ENCODE measurements at places on chromosomes 5 and 9.
A peak's percentile ranks its signal among the peaks of the same experiment; 100 is the strongest.

GRCh38 chr9:108056084-108056804 is 566.7 kb upstream of the KLF4 start:
- no peak for DNase-seq

DNA sequence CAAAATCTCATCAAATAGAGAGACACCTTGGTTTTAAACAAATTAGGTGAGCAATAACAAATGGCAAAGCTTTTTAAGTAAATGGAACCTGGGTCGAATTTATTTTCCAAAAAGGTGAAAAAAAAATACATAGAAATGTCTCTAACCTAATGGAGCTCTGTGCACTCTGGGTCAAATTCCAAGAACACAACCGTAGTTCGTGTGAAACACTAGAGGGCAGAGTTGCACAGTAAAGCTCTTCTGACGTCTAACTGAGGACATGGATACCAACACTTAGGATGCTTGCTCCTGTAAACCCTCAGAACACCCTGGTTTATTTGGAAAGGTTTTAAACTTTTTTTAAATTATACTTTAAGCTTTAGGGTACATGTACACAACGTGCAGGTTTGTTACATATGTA is 18.9 kb downstream of the MARCHF11 start:
- DNase-seq: no peak

- peak; percentile 73 for DNase-seq
Measured at GRCh38 chr9:71783120-71783523, 14.8 kb upstream of the CEMIP2 start.

DNA sequence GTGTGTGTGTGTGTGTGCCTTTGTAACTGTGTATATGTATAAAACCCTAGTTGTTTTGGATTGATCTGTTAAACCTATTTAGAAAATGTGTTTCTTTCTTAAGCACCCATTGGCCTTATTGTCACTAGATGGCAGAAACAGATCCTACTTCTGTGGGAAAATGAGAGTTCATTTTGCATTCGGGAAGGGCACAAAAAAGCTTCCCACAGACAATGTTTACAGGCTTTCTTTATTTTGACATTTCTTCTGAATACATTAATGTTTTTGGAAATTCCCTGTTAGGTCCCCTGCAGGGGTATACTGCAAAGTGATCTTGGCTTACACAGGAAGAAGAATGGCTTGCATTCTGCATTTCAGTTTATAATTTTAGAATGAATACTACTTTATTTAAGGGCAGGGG is 481.8 kb upstream of the ARRDC3 start:
- no peak for DNase-seq

DNA sequence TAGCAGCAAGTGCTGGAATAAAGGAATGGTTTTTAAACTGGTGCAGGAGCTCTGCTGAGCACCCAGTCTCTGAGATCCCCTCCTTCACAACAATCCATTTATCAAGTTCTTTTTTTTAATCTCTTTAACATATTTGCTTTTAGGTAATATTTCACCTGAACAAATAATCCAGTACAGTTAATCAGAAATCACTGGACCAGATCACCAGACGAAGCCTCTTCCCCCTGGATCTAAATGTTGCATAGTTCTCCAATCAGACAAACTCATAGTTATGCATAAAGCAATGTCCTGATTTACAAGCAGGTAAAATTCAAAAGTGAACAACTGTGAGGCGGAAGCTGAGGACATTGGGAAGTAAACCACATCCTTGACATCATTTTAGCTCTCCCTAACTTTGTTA is 657.7 kb upstream of the RORB start:
- DNase-seq: no peak

DNA sequence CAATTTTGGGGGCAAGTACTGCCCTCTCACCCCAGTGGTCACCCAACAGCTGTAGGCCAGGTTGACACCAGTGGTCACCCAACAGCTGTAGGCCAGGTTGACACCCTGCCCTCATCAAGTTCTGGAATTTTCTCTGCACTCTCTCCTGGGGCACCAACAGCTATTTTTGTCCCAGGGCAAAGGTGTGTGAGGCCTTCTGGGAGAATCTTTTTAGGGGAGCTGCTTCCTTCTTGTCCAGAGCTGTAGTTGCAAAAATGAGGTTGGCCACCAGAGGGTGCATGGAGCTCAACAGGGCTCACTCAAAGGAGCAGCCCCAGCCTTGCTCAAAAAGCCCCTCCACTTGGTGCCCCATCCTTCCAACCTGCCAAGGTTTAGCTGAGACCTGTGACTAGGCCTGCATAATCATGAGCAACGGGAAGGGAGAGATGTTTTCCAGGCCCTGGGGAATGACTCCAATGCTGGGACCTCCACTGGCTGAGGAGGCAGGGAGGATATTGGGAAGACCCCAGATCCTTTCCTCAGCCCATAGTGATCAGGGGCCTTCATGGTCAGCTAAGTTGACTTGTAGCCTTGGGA is 10.6 kb upstream of the P4HA2 start:
- DNase-seq: peak; percentile 24

DNA sequence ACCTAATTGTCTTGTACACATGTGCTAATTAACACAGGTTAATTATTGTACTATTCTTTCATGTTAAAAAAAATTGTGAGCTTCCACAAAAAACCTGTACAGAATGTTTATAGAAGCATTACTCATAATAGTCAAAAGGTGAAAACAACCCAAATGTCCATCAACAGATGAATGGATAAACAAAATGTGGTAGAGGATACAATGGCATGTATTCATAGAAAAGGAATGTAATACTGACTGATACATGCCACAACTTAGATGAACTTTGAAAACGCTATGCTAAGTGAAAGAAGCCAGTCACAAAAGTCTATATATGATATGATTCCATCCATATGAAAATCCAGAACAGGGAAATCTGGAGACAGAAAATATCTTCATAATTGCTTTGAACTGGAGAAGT is 25.6 kb downstream of the RRAGA start:
- DNase-seq: no peak

DNA sequence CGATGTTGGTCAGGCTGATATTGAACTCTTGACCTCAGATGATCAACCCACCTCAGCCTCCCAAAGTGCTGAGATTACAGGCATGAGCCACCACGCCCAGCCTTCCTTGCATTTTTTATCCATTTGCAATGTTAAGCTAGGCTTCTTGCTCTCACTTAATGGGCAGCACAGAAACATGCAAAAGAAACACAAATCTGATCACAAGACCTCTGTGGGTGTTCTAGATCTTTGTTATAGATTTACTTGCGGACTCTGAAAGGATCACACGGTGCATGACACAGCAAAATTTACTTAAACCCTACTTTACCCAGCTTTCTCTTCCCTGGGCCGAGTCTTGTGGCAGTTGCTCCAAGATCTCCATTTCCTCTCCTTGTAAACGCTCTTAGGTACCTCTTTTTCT is 71.3 kb downstream of the PSAT1 start:
- no peak for DNase-seq

GRCh38 chr5:98714710-98715288 is 58.7 kb upstream of the RGMB start:
- no peak for DNase-seq

DNA sequence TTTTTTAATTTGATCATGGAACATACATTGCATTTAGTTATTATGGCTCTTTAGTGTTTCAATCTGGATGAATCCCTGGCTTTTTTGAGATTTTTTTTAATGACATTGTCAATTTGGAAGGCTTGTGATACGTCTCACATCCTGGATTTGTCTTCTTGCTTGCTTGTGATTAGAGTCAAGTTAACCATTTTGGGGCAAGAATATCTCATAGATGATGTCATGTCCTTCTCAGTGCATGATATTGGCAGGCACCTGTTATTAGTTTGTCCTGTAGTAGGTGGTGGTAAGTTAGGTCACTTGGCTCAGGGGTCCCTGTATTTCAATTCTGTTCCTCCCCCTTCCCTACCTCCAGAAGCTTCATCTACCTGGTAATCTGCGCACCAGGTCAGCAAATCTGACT is 3.3 kb downstream of the PSD2 start:
- no peak for DNase-seq

DNA sequence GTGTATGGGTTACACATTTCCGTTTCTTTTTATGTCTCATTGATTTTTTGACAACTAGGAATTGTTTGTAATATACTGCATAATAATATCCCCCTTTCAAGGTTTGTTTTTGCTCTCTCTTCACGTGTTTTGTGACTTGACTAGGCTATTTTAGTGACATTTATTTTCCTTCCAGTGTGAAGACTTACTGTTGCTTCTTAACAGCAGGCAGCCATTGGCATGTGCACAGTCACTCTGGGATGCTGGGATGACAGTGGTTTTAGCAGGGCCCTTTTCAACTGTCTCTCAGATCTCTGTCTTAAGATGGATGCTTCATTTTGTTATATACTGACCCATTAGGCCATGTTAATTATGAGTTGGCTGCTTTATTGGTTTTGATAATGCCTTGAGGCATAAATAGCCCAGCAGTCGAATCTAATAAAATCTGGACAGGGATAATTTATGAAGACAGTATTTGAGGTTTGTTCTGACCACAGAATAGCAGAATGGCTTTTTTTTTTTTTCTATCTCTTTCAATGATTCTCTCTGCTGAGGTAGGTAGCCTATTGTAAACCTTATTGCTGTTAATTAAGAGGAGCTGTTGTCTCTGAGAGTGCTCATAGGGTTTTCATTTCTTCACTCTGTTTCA is 536.0 kb downstream of the GABRG2 start:
- no peak for DNase-seq

DNA sequence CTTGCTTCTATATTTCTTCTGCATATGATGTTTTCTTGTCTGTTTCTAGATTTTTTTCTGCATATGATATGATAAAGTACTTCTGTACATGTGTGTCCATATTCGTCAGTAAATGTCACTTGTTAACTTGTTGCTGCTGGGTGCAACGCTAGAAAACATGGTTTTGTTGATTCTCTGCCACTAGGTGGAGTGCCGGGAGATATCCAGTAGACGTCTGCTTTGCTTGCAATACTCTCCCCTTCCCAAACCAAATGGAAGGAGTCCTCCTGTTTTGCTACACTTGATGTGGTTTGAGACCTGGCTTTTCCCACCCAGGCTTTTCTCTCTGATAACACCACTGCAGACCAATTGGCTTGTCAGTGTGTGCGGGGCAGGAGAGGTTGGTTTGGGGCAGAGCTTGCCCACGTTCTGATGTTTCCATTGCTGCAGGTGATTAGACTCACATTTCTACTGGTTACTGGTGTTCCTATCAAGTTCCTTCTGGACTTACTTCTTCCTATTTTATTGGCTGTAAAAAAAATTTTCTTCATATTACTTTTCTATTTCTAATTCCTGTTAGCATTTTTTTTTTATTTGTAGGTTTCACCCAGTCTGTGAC is 900.0 kb upstream of the CDH10 start:
- DNase-seq: no peak

DNA sequence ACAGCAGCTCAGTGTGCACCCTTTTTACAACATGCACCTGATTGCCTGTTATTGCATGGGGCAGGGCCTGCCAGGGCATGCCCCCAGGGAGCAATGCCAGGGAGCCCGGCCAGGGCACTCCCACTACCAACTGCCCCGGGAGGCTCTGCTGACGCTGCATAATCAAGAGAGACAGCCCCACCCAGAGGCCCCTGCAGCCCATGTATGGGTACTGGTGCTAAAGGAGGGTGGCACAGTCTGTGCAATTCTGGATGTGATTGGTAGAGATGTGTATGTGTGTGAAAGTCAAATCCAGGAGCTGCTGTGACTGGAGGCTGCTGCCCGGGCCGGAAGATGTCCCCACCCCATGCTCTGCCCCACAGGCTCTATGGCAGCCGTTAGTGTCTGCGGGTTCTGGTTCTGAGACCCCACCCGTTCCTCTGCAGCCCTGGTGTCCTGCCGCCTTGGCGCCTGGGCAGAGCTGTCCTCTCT is 3.9 kb upstream of the NEURL1B start:
- no peak for DNase-seq

DNA sequence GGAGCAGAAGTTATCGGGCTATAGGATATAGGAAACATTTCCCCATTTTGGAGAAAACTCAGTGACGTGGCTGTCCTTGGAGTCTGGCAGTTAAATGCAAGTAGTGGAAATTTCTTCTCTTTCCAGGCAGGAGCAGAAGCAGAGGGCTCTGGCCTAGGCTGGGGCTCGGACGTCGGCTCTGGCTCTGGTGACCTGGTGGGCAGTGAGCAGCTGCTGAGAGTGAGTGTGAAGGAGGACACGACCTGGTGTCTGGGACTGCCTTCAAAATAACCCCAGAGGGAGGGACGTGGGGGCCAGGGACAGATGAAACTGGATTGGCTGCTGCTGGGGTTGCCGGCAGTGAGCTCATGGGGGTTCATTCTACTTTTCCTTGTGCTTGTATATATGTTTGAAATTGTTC is 79.5 kb downstream of the COL15A1 start:
- no peak for DNase-seq

GRCh38 chr5:75138689-75139088 is 86.3 kb upstream of the GCNT4 start:
- no peak for DNase-seq

DNA sequence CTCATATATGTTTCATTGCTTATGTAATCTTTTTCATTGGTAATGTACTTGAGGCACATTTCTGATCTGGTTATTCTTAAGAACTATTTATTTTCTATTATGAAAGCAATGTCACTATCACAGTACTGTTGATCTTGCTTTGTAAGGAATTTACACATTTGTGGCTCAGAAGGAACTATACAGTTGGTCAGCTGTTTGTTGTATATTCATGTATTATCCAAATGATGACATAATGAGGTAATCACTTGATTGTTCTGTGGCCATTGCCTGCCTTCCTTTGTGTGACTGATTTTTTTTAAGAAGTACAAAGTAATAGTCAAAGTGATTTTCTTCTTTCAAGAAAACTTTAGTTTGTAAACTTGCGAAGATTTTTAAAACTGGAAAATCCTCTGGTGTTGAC is 399.9 kb downstream of the TMEM161B start:
- no peak for DNase-seq

DNA sequence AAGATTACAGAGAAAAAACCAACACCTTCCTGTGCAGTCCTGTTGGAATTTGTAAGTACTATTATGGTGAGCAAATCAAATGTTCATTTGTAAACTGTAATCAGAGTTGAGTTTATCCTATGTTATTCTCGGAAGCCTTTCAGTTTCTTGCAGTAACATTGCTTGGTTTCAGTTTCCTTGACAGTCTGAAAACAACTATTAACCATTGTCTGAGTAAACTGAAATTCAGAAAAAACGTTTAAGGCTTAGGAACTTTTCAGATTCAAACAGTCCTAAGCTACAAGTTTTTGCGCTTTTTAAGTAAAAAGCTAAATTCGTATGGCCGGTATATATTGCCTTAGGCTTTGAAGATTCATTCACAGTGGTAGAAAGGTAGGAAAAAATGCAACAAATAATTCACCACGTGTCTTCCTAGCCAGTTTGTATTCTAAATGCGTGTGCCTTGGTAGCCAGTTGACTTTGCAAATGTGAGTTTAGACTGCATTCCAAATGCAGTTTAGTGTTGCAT is 2.5 kb downstream of the GPBP1 start:
- DNase-seq: no peak

Measured in activated T-helper 1 cell treated with Interleukin-2 at 50 U/mL for 16 hours (primary cell).